Activated CD4-positive, alpha-beta T cell treated with anti-CD3 and anti-CD28 coated beads, Interleukin-2, amount 10 ng/mL, durations not matched to agents 7 days and 5 days (primary cell): ENCODE measurements at places on chromosomes 6 and 20. TPM values are rescaled to one million over a fixed set of nuclear protein-coding genes. Genes with fewer than 3 reads are reported as not detected.
A peak's percentile ranks its signal among the peaks of the same experiment; 100 is the strongest.

GRCh38 chr6:170188571-170189001, 102.3 kb downstream of the DLL1 start:
- no peak overlapping the region for H3K4me3 ChIP-seq
- H3K4me1 ChIP-seq: no peaks in the 10 kb centered on the region
- H3K27me3 ChIP-seq: no peaks in the 10 kb centered on the region
- peak; percentile 4 for DNase-seq
- H3K36me3 ChIP-seq: no peaks in the 10 kb centered on the region

DNA sequence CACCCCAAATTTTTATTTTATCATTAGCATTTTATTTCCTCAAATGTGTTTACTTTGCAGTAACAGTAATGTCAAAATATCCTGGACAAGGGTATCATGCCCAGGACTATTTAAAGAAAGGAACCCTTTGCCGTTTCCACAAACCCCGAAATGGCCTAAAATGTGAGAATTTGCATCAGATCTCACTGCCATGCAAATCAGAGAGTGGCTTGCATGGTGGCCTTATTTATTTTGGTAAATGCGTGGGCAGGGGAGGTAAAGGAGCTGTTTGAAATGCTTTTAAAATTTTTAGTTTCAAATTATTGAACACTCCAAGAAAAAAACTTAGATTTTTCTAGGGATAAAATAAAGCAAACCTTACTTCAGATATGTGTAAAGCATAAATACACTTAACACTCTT, 43.8 kb downstream of the ADAT2 start:
- H3K27ac ChIP-seq: no peak overlapping the region
- peaks cover under 1% of the 10 kb centered on the region for H3K4me1 ChIP-seq
- peaks cover 2% of the 10 kb centered on the region for H3K27me3 ChIP-seq

GRCh38 chr6:81362246-81362645, 390.2 kb downstream of the TENT5A start:
- no peaks in the 10 kb centered on the region for H3K4me1 ChIP-seq
- no peak overlapping the region for H3K4me3 ChIP-seq
- no peaks in the 10 kb centered on the region for H3K36me3 ChIP-seq
- no peaks in the 10 kb centered on the region for H3K27me3 ChIP-seq

DNA sequence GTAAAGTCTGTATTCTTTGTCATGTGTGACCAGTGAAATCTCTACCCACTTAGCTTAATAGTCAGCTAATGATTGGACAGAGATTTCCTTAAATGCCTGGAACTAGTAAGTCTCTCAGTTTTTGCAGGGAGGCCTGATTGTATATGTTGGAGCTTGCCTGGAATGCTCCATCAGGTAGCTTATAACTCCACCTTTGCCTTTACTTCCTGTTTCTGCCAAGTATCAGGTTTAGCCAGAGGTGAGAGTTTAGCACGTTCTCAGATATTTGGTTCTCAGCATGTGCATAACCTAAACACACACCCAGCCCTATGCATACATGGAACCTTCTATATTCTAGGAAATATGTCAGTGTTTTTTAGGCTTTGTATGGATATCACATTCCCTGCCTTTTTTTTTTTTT, 435.3 kb downstream of the CDKAL1 start:
- no peak overlapping the region for H3K4me3 ChIP-seq
- H3K27ac ChIP-seq: no peak overlapping the region
- H3K4me1 ChIP-seq: no peaks in the 10 kb centered on the region

- H3K36me3 ChIP-seq: peaks cover 62% of the 10 kb centered on the region
- peak; percentile 19 for DNase-seq
- H3K27me3 ChIP-seq: no peaks in the 10 kb centered on the region
- H3K27ac ChIP-seq: peak overlapping the region; percentile 80
- no peak overlapping the region for H3K4me3 ChIP-seq
Measured at GRCh38 chr6:106197441-106197840, 111.3 kb downstream of the PRDM1 start.

DNA sequence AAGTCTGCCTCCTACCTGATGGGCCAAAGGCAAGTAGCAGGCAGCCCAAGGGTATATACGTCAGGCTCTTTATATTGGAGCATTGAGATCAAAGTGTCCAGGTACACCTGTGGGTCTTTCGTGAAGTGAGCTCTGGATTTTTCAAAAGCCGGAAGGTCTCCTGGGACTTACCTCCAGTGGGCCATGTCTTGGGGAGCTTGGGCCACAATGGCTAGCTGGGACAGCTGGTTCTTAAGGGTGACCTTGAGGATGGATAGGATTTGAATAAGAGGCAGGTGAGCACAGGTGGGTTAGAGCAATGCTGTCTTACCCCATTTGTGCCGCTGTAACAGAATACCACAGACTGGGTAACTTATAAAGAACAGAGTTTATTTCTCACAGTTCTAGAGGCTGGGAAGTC, 153.4 kb downstream of the CDC5L start:
- H3K4me1 ChIP-seq: no peaks in the 10 kb centered on the region
- no peak for DNase-seq
- no peak overlapping the region for H3K4me3 ChIP-seq
- H3K36me3 ChIP-seq: no peaks in the 10 kb centered on the region

DNA sequence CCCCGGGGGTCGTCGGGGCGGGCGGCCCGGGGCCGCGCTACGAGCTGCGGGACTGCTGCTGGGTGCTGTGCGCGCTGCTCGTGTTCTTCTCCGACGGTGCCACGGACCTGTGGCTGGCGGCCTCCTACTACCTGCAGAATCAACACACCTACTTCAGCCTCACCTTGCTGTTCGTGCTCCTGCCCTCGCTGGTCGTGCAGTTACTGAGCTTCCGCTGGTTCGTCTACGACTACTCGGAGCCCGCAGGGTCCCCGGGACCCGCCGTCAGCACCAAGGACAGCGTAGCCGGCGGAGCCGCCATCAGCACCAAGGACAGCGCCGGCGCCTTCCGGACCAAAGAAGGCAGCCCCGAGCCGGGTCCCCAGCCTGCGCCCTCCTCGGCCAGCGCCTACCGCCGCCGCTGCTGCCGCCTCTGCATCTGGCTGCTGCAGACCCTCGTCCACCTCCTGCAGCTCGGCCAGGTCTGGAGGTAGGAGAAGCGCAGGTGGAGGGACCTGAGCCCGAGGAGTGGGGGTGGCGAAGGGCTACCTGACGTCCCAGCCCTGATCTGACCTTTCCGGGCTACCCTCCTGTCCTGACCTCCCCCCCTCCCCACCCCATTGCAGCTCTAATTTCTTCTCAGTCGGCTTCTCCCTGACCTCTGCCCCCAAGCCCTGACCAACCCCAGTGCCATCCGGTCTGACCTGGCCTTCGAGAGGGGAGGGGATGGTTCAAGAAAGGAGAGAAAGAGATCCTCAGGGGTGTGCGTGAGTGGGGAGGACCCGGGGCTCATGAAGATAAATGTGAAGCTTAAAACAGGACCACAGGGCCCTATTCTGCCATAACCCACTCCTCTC, 558 bp downstream of the XKR7 start:
- no peak overlapping the region for H3K27ac ChIP-seq
- peaks cover 5% of the 10 kb centered on the region for H3K4me1 ChIP-seq
- peaks cover 46% of the 10 kb centered on the region for H3K27me3 ChIP-seq
- peak overlapping the region; percentile 71 for H3K4me3 ChIP-seq
- H3K36me3 ChIP-seq: no peaks in the 10 kb centered on the region

DNA sequence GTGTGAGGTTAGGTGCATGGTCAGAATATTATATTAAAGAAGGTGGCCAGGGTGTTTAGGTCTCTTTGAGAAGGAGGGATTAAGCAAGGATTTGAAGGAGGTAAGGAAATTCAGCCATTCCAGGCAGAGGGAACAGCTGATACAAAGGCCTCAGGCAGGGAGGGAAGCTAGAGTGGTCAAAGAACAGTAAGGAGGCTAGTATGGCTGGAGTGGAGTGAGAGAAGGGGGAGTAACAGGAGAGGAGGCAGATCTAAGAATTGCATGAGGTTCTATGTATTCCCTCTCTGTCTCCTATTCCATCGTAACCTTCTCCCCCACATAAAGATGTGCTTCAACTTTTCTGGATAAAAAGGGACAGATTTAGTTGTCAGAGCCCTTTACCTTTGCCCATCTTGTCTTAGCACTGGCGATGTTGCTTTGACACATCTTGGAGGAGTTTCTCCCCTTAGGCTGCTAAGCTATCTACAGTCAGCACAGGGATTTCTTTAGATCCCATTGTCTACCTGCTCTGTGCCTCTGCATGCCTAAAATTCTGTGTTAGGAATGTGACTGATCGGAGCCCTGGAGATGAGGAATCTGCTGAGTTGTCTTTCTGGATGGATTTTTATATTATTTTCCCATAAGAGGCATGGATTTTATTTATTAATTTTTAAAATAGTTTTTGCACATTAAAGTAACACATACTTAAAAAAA, 59.9 kb downstream of the KLHL31 start:
- DNase-seq: no peak
- H3K4me3 ChIP-seq: no peak overlapping the region
- peaks cover 6% of the 10 kb centered on the region for H3K27me3 ChIP-seq
- no peaks in the 10 kb centered on the region for H3K36me3 ChIP-seq

DNA sequence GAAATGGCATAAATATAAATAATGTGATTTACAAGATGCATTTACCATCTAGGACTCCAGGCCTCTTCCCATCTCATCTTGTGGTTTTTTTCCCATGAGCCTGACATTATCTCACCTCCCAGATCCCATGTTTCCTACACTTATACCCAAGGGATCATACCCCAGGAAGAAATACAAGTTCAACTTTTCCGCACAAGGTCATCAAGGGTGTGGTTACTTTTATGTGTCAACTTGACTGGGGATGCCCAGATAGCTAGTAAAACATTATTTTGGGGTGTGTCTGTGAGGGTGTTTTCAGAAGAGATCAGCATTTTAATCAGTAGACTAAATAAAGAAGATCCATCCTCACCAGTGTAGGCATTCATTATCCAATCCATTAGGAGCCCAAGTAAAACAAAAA, 176.3 kb upstream of the TNFAIP3 start:
- H3K36me3 ChIP-seq: peaks cover 3% of the 10 kb centered on the region
- no peaks in the 10 kb centered on the region for H3K27me3 ChIP-seq
- H3K4me3 ChIP-seq: no peak overlapping the region
- no peak for DNase-seq
- H3K4me1 ChIP-seq: peaks cover 2% of the 10 kb centered on the region

- no peak overlapping the region for H3K27ac ChIP-seq
- no peaks in the 10 kb centered on the region for H3K36me3 ChIP-seq
- H3K4me1 ChIP-seq: no peaks in the 10 kb centered on the region
Measured at GRCh38 chr20:208942-209566, 18.0 kb upstream of the DEFB129 start.

DNA sequence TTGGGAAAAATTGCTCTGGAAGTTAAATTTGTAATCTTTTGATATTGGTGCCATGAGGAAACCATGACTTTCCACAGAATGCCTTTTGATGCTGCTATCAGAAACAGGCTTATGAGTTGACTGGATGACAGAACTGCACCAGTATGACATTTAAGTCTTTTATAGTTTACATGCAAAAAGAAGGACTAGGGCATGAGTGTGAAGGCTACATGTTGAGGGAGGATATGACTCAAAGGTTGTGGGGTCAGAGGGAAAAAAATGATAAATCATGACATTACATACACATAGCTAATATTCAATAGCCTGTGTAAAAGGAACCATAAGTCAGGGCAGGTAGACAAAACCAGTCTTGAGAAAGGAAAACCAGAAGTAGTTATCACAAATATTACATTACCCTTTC, 182.2 kb downstream of the COL12A1 start:
- H3K4me1 ChIP-seq: no peaks in the 10 kb centered on the region
- H3K36me3 ChIP-seq: no peaks in the 10 kb centered on the region
- no peak overlapping the region for H3K4me3 ChIP-seq
- H3K27me3 ChIP-seq: no peaks in the 10 kb centered on the region
- H3K27ac ChIP-seq: no peak overlapping the region

DNA sequence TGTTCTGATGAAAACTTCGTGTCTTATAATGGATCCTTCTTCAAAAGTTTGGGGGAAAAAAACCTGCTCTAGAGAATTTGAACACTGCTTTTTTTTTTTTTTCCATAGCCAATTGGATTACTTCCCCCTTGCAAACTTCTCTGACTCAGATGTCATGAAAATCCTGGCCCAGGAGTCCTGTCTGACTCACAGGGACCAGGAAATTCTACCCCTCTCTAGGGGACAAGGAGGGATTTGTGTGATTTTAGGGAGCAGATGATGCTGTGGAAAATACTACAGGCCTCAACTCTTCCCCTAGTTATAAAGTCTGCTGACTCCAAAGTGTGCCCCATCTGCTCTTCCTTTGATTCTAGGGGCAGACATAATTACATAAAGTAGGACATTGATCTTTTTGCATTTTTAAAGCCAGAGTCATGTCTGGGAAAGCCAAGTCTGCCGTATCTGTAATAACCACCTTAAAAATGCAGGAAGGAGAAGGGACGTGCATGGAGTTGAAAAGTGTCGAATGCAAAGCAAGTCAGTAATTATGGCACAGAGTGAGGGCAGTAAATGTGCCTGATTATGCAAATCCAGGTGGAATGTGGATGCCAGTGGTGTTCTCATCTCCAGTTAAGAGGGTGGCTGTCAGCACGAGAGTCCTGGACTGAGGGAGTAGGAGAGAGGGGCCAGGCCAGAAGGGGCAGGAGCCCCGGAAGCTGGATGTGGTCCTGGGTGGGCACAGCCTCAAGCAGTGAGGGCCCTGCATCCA, 144.3 kb upstream of the SULF2 start:
- H3K4me3 ChIP-seq: no peak overlapping the region
- no peak overlapping the region for H3K27ac ChIP-seq
- no peaks in the 10 kb centered on the region for H3K4me1 ChIP-seq
- peaks cover 7% of the 10 kb centered on the region for H3K27me3 ChIP-seq

- H3K4me3 ChIP-seq: no peak overlapping the region
- peaks cover 29% of the 10 kb centered on the region for H3K4me1 ChIP-seq
- DNase-seq: no peak
Measured at GRCh38 chr6:90217506-90218127, 79.0 kb downstream of the BACH2 start.

GRCh38 chr6:11212664-11213063, 19.8 kb downstream of the NEDD9 start:
- no peaks in the 10 kb centered on the region for H3K27me3 ChIP-seq
- H3K4me1 ChIP-seq: peaks cover 41% of the 10 kb centered on the region

GRCh38 chr6:74128536-74128935, 432.5 kb downstream of the CD109 start:
- no peaks in the 10 kb centered on the region for H3K36me3 ChIP-seq
- no peaks in the 10 kb centered on the region for H3K4me1 ChIP-seq
- DNase-seq: no peak
- H3K27me3 ChIP-seq: no peaks in the 10 kb centered on the region
- H3K4me3 ChIP-seq: no peak overlapping the region
- no peak overlapping the region for H3K27ac ChIP-seq

DNA sequence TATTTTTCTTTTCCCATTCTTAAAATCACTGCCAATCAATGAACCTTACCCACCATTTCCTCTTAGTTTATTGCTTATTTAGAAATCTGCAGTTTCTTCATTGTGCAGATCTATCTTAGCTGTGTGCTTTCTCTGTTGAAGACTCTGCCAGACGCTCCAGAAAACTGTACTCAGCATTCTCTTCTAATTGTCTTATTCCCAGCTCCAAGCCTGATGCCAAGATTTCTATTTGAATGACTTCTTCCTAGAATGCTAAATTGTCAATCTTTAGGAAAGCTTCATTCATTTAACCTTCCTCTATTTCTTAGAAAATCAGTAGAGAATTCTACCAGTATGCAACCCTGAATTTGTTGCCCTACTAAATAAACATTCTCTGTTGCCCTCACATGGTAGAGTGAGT, 308.9 kb downstream of the KHDRBS2 start:
- no peaks in the 10 kb centered on the region for H3K4me1 ChIP-seq
- no peak overlapping the region for H3K27ac ChIP-seq
- H3K36me3 ChIP-seq: no peaks in the 10 kb centered on the region
- H3K4me3 ChIP-seq: no peak overlapping the region
- no peak for DNase-seq

SLC17A3 gene
- 0.62 TPM for total RNA-seq

EYS gene
- total RNA-seq: not detected

DDO gene
- total RNA-seq: not detected

UNC5CL gene
- 1.6 TPM for total RNA-seq

SLC35D3 gene
- not detected for total RNA-seq

RBPJL gene
- total RNA-seq: not detected

CEP162 gene
- 11.5 TPM for total RNA-seq

FAM83D gene
- total RNA-seq: 22.5 TPM

RAET1G gene
- not detected for total RNA-seq

BPIFB1 gene
- total RNA-seq: not detected
